RKO (cell line): ENCODE measurements at places on chromosomes 7 and 10.

DNA sequence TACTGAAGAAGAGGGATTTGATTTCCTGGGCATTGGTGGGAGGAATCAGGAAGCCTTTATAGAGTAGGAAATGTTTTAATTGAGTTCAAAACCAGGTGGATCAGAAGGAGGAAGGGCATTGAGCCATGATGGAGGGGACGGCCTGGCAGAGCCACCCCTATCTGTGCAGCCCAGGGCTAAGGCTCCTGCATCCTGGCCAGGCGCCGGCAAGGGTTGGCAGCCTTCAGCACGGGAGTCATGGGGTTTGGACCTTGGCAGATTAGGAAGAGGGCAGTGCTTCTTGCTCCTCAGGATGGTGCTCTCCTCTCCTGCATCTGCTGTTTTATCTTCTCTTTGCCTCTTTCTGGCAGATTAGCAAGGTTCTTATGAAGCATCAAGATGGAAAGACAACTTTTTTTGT is 12.5 kb downstream of the ZNF862 start:
- DNase-seq, result no peak

DNA sequence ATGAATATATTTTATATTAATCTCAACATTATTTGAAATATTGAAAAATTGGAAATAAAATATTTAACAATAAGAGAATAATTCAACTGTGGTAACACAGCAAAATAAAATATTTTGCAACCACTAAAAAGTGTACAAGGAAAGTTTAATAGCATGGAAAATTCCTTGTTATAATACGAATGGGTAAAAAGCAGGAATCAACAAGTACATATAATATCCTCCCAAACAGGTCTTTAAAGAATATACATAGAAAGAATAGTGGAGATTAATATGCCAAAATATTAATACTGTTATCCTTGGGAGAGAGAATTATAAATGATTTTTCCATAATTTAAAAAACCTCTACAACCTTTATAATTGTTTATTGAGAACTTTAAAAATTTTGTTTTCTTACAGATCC is 1.0 kb downstream of the DNAJC12 start:
- DNase-seq, result no peak

GRCh38 chr7:139618482-139619366 is 95.2 kb downstream of the CLEC2L start:
- peak; percentile 41 for DNase-seq

DNA sequence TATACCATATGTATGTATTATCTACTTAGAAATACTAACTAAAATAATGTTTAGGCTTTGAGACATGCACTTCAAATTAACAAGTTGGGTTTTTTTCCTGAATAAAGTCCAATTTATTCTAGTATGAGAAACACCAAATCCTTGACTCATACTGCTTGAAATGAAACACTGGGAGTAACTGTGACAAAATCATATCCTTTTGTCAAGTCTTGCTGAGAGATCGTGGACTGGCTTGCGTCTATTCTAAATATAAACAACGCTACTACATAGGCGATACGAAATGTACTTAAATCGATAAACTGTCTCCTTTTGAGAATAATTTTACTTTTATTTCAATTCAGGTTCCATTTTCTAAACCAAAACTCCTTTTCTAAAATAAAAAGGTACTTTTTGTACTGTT is 16.3 kb downstream of the SMURF1 start:
- DNase-seq, result no peak

DNA sequence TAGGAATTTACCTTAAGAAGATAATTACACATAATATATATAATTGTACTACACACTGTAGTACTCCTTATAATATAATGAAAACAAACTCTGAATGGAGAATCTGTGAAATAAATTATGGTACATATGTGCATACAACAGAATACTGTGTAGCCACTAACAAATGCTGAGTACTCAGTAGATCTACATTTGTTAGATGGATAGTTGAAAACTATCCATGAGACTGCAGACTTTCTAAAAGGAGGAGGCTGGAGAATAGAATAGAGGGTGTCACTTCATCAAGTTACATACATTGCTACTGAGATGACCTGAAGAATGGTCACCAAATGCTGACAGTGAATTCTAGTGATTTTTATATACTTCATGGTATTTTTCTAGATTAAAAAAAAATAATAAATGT is 68.7 kb upstream of the OGDHL start:
- DNase-seq, result no peak

DNA sequence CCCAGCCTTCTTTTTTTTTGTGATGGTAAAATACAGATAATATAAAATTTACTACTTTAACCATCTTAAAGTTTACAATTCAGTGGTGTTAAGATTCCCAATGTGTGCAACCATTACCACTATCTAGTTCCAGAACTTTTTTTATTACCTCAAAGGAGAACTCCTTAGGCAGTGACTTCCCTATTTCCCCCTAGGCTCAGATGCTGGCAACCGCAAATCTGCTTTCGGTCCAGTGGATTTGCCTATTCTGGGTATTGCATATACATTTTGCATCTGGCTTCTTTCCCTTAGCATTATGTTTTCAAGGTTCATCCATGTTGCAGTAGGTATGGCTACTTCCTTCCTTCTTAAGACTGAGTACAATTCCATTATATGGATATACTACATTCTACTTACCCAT is 56.5 kb downstream of the AFAP1L2 start:
- DNase-seq, result no peak

DNA sequence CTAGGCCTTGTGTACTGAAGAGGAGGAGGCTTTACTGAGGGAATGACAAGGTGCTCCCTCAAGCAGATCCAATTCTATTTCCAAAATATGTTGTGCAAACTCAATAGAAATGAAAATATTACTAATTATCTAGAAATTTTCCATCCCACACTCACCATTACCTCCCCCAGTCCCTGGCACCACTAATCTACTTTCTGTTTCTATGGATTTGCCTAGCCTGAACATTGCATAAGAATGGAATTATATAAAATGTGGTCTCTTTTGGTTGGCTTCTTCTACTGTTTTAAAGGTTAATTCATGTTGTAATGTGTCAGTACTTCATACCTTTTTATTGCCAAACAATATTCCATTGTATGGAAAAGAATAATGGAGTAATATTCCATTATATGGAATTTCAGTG is 18.7 kb upstream of the NUB1 start:
- no peak for DNase-seq

- DNase-seq, result peak; percentile 26
These were observed 192.9 kb upstream of the VSTM2A start for GRCh38 chr7:54349229-54349628.

DNA sequence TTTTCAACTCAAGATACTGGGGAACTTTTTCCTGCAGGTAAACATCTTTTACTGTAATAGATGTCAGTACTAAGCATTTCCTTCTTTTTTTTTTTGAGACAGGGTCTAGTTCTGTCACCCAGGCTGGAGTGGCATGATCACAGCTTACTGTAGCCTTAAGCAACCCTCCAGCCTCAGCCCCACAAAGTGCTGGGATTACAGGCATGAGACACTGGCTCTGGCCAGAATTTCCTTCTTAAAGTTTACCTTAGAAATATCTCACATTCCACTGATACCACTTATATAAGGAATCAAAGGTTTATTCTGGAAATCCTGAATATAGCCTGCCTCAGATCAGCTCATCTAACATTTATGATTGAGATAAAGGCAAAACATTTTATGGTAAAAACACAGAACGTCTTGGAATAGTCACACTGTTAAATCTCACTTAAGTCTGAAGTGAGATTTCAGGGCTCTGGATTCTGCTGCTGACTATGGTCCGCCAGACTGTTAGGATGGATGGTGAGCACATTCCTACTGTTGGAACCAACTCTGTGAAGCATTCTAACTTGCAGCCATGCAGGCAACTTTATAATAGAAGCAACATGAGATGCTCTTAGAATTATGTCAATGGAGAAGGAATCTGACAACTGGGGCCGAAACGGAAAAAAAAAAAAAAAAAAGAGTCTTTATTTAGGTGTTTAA is 151.9 kb downstream of the ZMYND11 start:
- no peak for DNase-seq

DNA sequence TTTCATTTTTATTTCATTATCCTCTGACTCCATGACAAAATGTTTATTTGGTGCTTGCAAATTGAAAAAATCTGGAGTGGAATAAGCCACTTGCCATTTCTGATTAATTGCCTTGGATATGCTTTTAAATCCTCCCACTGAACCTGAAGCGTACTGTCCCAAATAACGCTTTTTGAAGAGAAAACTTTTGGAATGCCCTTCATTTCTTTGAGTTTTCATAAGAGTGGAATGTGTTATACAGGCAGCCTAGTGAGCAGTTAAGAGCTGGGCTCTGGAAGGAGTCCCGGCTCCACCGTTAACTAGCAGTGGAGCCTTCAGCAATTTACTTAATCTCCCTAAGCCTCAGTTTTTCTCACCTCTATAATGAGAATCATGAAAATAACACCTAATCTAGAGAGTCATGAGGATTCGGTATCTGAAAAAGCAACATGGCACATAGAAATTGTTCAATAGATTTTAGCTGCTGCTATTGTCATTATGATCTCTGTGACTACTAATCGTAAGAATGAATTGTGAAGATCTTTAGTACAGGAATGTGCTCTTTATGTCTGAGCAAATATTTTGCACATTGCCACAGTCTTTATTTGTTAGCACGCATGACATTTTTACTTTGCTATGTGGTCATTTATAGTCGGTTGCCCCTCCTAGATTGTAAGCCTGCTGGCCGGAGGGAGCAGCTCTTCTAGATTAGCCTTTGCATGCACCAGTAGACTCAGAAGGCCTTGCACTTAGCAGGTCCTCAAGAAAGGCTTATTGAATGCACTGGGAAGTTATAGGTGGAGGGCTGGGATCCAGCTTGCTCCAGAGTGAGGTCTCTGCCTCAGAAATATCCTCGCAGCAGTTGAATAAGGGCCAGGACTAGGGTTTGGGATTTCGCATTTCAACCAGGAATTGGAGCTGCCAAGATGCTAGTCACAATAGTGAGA is 59.4 kb downstream of the PLCE1 start:
- DNase-seq, result no peak

DNA sequence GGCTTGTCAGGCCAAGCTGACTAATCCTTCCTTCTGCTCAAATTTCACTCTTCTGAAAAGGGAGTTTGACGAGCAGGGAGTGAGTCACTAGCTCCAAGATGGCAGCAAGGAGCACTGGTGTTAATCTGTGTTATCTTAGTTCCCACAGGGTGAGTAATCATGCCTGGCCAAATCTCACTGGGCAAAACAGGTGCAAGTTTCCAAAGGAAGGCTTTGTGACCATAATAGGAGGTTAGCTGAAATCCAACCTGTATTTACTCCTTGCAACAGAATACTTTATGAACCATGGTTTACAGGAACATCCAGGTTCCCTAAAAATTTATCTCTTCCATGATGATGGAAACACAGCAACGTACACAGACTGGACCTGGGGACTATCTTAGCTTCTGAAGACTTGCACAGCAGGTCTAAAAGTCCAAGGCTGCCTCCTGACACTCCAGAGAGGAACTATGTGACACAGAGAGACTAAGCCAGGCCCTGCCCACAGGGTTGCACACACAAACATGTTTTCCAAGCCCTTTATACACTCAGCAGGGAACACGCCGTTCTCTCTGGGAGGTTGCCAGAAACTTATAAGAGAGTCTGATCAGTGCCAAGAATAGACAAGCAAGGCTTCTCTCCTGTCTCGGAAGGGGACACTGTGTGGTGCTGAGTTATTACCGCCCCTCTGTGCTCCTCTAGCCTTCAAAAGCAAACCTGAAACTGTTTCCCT is 46.3 kb downstream of the PDK4 start:
- DNase-seq, result peak; percentile 76

- DNase-seq, result no peak
These were observed 429.4 kb upstream of the AKR1E2 start for GRCh38 chr10:4396401-4397283.

DNA sequence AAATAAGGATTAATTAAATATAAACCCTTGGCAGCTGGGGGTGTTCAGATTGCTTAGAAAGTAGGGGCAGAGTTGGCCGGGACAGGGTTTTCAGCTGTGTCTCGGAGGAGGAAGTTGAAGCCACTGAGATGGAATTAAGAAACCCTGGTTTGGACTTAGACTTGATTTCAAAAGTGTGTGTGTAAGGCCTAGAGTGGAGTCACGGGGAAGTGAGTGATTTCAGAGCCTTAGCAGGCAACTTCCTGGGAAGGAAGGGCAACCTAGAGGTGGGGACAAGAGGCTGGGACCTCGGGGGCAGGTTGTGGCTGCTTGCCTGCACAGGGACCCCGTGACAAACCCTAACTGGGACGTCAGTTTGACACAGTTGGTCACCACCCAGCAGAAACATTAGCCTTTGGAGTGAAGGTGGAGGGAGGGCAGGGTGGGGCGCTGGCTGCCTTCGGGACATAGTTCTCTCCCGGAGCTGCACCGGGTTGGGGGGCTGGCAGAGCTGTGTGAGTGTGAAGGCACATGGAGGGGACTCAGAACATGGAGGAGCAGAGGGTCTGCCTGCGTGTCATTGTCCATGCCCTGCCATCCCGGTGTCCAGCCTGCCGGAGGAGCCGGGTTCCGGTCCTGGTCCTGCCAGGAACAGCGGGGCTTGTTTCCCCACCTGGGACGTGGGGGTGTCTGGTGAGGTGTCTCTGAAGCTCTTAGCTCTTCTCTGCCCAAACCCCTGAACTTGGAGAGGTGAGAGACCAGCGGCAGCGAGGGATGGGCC is 1.8 kb downstream of the BRI3 start:
- peak; percentile 86 for DNase-seq

GRCh38 chr10:26527018-26527417 is 88.9 kb downstream of the APBB1IP start:
- no peak for DNase-seq

GRCh38 chr10:8229153-8229552 is 174.7 kb downstream of the GATA3 start:
- DNase-seq, result no peak

- no peak for DNase-seq
These were observed 36.6 kb downstream of the BRAF start for GRCh38 chr7:140888087-140888486.
